Stimulated activated CD4-positive, alpha-beta T cell treated with anti-CD3 and anti-CD28 coated beads, TNF-alpha, amount 100 ng/mL, for 24 hours (primary cell): ENCODE measurements at places on chromosomes 3 and 15.

DNA sequence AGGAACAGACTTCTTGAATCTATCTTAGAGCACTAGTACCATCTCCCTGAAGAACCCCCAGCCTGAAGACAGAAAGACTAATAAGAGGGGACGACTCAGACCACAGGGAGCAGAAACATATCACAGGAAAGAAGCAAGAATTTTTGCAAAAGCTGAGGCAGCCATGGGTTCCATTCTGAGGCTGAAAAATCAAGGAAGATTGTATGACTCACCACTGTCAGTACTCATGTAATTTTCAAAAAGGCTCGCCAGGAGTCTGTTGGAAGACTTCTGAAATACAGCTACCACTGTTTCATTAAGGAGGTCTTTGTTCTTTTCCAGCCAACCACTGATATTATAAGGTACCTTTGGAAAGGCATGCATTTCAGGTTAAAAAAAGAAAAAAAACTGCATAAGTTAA lies 47.5 kb downstream of the MYH15 start:
- no peak for DNase-seq

- no peak for DNase-seq
Measured at GRCh38 chr3:123457841-123458240, 9.0 kb upstream of the ADCY5 start.

DNA sequence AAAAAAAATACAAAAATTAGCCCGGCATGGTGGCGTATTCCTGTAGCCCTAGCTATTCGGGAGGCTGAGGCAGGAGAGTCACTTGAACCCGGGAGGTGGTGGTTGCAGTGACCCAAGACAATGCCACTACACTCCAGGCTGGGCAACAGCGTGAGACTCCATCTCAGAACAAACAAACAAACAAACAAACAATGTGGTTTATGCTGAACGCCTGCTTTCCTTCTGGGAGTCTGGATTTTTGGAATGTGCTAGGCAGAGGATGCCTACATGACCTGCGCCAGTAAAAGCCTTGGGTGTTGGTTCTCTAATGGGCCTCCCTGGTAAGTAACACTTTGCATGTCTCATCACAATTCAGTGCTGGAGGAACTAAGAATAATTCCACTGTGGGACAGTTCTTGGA lies 43.5 kb downstream of the PCNP start:
- no peak for DNase-seq

DNA sequence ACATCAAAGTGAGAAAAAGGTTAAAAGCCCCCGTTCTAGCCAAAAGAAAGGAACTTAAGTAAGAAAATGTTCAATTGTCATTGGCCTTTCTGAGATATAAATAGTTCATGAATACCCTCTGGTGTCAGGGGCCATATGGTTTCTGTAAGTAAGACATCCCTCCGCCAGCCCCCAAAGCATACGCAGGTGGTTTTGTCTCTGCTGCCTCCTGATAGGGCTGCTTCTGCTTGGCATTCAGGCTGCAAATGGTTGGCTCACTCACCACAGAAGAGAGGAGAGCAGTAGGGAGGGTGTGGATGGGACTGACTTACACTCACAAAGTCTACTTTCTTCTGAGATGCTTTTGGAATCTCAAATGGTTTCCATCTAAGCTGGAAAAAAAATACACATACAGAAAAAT lies 29.8 kb downstream of the HGD start:
- no peak for DNase-seq

GRCh38 chr15:70870051-70870450 lies 16.1 kb upstream of the LARP6 start:
- no peak for DNase-seq

- no peak for DNase-seq
Measured at GRCh38 chr15:74225928-74226327, 10.2 kb upstream of the CCDC33 start.

GRCh38 chr3:56878074-56878473 lies 76.3 kb upstream of the ARHGEF3 start:
- peak; percentile 57 for DNase-seq

DNA sequence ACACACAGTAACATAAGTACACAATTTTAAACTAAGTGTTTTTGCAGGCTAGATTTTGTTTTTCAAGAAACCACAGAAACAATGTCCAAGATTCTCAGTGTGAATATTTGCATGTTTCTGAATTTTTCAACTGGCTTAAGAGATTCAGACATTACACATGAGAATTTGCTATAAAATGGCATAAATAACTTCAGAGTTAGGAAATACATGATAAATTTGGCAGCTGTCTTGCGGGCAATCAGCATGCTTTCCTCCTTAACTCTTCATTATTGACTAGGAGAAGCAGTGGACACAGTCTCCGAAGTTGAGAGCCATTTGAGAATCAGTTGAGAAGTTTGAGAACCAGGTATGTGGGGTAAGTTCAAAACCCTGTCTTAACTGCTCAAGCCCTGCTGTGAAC lies 625.6 kb upstream of the SGO1 start:
- DNase-seq = no peak

DNA sequence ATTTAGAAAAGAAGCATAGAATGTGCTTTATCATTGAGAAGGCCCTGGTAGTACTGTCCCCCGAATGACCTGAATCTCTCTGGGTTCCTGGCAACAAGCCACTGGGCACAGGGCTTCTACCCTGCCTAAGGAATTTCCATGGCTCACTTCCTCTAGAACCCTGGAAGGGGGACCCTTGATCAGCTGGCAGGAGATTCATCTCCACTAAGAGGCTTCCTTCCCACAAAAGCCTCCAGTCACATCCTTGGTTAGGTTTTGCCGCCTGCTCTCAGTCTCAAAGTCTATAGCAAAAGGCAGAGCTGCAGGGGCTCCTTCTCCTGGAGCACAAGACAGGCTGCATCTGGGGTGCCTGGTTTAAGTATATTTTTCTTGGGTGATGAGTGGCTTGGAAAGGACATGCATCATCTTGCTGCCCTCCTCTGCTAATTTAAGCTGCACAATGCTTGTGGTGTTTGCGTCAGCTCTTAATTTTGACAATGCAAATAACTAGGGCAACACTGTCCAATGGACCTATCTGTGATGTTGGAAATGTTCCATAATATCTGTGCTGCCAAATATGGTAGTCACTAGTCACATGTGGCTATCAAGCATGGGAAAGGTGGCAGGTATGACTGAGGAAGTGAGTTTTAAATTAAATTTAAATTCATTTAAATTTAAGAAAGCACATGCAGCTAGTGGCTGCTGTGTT lies 33.4 kb upstream of the RARRES1 start:
- no peak for DNase-seq

GRCh38 chr15:93041159-93041547 lies 47.9 kb downstream of the RGMA start:
- DNase-seq = no peak

- DNase-seq = no peak
Measured at GRCh38 chr15:62334536-62334935, 169.5 kb upstream of the C2CD4B start.

- DNase-seq = no peak
Measured at GRCh38 chr15:44157679-44158078, 37.4 kb downstream of the FRMD5 start.

DNA sequence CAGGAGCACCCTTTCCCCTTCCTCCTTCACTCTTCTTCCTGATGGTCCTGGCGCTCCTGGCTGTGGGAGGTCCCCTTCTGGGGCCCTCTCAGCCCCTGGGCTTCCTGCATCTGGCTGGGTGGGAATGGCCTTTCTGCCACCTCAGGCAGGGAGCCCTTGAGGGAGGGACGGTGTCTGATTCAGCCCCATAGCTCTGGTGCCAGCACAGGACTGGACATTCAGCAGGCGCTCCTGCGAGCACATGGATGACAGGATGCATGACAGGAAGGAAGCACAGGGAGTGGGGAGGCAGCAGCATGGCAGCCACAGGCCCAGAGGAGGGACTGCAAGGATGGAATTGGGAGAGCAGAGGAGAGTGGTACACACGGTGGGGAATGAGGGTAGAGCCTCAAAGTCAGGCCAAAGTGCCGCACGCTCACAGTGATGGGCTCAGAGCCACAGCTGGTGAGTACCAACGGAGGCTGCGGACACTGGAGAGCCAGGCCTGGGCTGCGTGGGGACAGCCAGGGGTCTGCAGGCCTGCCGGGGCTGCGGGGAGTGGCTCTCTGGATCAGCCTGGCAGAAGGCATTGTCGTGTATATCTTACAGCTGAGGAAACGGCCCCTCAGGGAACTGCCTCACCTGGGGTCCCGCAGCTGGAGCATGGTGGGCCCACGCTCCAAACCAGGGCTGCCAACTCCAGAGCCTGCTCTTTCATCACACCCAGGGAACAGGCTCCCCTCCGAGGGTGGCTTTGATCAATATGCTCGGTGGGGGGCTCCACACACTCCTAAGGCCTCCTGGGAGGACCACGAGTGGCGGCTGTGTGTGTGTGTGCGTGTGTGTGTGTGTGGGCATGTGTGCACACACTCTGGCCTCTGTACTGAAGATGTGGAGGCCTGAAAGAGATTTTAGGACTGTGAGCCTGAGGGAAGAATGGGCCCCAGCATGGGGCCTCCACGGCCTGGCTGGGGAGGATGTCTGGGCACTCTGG lies 51.4 kb upstream of the CTSH start:
- DNase-seq = no peak

DNA sequence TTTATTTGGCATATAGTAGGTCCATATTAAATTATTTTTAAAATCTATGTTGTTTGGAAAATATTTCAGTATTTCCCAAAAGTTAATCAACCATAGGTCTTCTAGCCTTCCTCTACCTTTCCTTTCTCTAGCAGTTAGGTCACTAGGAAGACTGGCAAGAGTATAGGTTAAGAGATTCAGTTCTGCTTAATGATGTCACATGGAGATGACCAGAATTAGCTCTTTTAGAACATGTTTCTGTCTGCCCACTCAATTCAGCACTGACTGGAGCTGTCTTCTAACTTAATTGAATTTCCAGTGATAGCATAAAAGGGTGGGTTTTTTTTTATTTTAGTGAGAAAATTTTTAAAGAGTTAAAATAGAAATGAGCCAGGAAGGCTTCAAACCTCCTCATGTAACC lies 23.8 kb upstream of the ZBED2 start:
- DNase-seq = no peak

GRCh38 chr15:51731549-51732267 lies 5.7 kb downstream of the LYSMD2 start:
- DNase-seq = no peak

GRCh38 chr15:50186752-50187151 lies 4.8 kb downstream of the SLC27A2 start:
- DNase-seq = no peak

DNA sequence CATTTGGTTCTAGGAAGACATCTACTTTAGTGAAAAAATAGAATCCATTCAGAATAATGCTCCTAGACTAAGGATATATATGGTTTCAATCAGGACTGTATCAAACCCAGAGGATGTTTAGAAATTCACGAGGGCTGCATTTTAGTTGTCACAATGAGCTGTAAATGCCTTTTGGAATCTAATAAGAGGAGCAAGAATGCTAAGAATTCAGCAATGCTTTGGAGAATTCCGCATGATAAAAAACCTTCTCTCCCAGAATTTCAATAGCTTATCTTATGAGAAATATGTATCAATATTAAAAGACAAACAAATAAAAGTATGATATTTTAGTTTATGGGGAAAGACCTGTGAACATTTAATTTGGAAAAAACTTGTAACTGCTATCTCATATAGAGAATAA lies 885.1 kb downstream of the ZPLD1 start:
- DNase-seq = no peak

GRCh38 chr3:122576174-122576940 lies 1.1 kb upstream of the PARP15 start:
- DNase-seq = peak; percentile 59

- peak; percentile 38 for DNase-seq
Measured at GRCh38 chr3:52934630-52935530, 37.5 kb upstream of the STIMATE start.

DNA sequence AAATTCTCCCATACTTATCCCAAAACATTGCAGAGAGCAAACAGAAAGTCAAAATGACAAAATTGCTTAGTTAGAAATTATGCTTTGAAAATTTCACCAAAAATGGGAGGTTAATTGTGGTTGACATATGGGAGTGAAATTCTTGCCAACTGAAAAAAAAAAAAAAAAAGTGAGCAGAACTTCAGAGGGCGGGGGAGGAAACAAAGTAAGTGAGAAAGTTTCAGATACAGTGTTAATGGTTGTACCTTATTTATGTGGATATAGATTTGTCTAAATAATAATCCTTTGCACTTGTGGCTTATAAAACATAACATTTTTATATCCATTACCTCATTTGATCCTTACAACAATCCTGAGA lies 91.5 kb upstream of the RAP2B start:
- no peak for DNase-seq

DNA sequence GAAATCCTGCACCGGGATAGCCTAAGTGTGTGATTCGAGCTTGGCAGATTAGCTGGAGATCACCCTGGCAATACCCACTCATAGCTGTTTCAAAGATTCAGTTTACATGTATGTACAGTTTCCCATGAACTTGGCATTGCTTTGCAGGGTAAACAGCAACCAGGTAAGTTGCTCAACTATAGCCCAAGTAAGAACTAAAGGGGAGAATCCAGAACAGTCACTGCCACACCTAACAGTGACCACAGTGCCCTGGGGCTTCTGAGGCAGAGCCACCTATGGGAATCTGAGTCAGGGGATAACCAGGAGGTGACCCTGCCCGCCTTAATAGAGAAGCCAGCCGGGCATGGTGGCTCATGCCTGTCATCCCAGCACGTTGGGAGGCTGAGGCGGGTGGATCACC lies 15.9 kb downstream of the CDAN1 start:
- no peak for DNase-seq
